ENCODE measurements at places on chromosomes 1 and 21.

GRCh38 chr1:204769997-204770396 lies 84.5 kb upstream of the LRRN2 start:
- no peak for DNase-seq

- DNase-seq = no peak
These were observed 32.3 kb downstream of the C21orf91 start for GRCh38 chr21:17786851-17787181.

- peak; percentile 61 for DNase-seq
These were observed 4.4 kb downstream of the DVL1 start for GRCh38 chr1:1344655-1345361.

DNA sequence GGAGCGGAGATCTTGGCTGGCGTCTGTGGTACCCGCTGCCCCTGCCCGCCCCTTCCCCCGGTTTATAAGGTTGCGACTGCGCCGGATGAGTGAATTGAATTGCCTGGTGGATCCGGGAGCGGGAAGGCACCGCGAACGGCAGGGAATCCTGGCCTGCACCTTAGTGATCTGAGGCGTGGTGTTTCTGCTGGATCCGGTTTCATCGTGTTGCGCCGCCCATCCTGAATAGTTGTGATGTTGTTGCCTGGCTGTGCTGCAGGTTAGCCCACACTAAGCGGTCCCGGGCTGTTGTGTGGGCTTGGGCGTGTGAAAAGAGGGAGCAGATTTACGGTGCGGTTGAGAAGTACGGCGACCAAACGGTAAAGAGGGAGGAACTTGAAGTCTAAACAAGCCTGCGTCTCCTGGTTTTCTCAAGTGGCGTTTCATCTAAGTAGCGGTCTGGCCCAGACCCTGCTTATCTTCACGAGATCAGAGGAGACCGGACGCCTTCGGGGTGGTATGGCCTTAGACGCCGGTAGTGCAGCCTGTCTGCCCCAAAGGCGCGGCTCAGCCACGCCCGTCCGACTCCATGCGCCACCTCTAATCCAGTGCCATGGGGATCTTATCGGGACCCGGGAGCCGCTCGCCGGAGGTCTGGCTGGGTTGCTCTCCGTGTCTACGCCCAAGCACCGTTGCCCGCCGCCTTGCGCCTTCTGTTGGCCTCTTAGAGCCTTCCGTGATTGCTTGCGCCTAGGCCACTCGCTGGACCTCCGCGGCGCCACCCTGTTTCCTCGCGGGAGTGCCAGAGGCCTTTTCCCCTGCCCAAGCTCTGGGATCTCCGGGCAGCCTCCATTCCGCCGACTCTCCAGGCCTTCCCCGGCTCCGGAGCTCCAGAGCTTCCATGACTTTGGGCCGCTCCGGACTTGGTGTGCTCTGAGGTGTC lies 87.5 kb upstream of the RHOU start:
- DNase-seq = peak; percentile 67

GRCh38 chr21:43362321-43362791 lies 64.6 kb downstream of the SIK1 start:
- peak; percentile 58 for DNase-seq

- DNase-seq = no peak
These were observed 16.9 kb upstream of the PIK3CD start for GRCh38 chr1:9634582-9634981.

DNA sequence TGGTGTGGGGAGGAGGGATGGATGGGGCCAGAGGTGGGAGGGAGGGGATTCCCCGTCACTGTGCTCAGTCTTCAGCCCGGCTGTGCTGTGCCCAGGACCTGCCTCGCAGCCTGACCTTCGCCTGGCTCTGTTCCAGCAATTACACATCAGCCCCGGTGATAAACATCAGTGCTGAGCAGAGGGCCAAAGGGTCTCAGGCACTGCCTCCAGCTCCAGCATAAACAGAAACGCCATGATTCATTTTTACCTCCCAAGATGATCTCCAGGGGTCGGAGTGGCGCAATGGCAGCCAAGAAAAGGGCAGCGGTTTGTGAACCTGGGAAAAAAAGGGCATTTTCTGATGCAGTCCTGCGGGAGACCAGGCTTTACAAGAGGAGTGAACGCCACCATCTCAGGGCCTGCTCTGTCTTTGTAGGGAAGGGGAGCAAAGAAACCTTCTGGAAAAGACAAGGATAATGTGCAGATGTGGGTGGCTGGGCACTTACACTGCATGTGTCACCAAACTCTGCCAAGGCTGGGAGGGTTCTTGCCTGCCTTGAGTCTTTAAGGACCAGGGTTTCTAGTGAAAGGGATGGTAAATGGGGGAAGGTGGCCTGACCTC lies 28.1 kb downstream of the SHISA4 start:
- DNase-seq = peak; percentile 98

- peak; percentile 56 for DNase-seq
These were observed 14.1 kb downstream of the DPYD start for GRCh38 chr1:97906567-97907241.

- no peak for DNase-seq
These were observed 16.1 kb downstream of the CD101 start for GRCh38 chr1:117017648-117018047.

- peak; percentile 53 for DNase-seq
These were observed 62.8 kb upstream of the ZBTB40 start for GRCh38 chr1:22388671-22389450.

GRCh38 chr1:233027046-233027445 lies 76.6 kb downstream of the NTPCR start:
- no peak for DNase-seq

DNA sequence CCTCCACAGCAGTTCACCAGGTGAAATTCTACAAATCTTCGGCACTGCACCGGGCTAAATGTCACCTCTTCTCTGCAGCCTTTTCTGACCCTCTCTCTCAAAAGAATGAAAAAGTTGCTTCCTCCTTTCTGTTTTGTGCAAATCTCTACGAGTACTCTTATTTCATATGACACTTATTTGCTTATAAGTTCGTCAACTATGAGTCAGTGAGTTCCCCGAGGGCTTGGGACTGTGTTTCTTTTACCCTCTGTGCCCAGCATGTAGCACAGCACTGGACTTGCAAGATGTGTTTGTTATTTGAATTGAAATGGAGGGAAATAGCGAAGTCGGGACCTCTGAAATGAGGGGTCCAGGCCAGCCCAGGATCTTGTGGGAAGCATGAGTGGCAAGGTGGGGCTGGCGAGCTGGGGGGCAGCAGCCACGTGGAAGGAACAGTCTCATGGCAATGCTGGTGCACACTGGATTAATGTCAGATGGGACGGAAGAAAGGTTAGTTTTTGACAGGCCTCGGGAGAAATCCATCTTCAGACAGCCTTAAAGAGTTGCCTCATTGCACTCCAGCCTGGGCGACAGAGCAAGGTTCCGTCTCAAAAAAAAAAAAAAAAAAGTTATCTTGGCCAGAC lies 6.2 kb downstream of the SLC6A9 start:
- DNase-seq = no peak

All from mesenchymal stem cell (in vitro differentiated cells and primary cell).